SK-MEL-5 (cell line): ENCODE measurements at places on chromosomes 7 and 10.

DNA sequence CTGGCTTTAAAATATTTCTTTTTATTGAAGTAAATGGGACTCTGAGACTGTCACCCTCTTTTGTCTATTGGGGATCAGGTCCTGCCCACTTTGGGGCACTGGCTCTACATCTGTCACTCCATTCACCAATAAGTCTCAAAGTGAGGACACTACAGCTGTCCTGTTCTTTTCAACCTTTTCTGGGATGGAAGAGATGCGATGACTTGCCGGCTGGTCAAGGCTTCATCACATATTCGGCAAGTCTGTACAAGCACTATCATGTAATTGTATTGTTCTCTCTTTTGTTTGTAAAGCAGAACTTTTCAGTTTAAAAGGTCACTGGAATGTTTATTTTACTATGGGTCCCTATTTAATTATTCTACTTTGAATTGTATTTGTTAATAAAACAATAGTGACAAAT is 17.7 kb upstream of the SP8 start:
- no peak for DNase-seq

GRCh38 chr7:90709501-90710465 is 113.7 kb downstream of the CDK14 start:
- no peak for DNase-seq

- DNase-seq = no peak
These were observed 4.6 kb downstream of the SFTPA2 start for GRCh38 chr10:79555354-79556309.

- DNase-seq = no peak
These were observed 98.3 kb downstream of the CHST15 start for GRCh38 chr10:123995082-123995460.

- no peak for DNase-seq
These were observed 82.2 kb upstream of the SCIN start for GRCh38 chr7:12488341-12488740.

DNA sequence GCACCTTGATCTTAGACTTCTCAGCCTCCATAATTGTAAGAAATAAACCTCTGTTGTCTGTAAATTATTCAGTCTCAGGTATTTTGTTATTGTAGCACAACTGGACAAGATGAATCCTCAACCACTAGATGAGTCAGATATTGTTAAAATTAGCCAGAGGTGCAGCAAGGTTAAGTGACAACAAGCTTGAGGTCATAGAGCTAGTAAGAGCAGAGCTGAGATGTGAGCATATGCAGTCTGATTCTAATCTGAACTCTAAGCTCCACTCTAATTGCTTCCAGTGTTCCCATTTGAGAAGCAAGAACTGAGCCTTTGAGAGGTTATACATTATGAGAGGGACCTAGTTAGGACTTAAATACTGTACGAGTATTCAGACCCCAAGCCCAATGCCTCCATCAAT is 93.1 kb downstream of the FZD1 start:
- DNase-seq = no peak

DNA sequence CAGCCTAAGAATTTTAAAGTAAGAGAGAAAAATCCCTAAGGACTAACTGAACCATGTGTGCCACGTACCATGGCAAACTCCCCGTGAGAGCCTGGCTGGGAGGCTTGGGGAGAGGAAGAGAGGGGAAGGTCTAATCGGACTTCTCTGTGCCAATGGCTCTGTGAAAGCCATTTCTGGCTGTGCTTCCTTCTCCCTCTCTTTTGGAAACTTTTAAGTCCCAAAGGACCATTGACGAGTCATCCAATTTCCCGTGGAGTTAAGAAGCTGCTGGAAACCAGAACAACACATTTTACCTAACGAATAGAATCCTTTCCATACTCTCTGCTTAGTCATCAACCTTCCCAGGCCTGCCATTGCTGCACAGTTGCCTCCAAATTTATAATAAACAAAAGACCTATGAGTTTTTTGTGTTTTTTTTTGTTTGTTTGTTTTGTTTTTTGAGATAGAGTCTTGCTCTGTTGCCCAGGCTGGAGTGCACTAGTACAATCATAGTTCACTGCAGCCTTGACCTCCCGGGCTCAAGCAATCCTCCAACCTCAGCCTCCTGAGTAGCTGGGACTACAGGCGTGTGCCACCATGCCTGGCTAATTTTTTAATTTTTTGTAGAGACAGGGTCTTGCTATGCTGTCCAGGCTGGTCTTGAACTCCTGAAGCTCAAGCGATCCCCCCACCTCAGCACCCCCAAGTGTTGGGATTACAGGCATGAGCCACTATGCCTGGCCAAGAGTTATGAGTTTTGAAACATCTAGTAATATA is 13.2 kb downstream of the LAMB1 start:
- DNase-seq = no peak

DNA sequence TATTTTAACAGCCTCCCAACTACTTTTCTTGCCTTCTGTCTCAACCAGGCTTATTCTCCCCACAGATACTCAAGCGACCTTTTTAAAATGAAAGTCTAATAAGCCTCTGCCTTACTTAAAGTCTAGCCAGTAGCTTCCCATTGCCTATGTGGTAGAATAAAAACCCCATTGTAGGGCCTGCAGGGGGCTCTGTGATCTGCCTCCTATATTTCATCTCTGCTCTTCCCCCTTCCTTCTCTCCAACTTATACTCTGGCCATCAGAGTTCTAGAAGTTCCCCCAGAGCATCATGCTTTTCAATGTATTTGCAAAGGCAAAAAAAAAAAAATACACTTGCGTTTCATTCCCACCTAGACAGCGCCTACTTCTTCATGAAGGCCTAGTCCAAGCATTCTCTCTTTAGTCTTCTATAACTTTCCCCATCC is 167.7 kb upstream of the ADO start:
- peak; percentile 55 for DNase-seq

GRCh38 chr7:99876491-99876890 is 342 bp downstream of the OR2AE1 start:
- DNase-seq = peak; percentile 16

GRCh38 chr10:43084812-43085211 is 7.9 kb downstream of the RET start:
- no peak for DNase-seq

GRCh38 chr10:33187427-33187999 is 147.0 kb downstream of the NRP1 start:
- no peak for DNase-seq

DNA sequence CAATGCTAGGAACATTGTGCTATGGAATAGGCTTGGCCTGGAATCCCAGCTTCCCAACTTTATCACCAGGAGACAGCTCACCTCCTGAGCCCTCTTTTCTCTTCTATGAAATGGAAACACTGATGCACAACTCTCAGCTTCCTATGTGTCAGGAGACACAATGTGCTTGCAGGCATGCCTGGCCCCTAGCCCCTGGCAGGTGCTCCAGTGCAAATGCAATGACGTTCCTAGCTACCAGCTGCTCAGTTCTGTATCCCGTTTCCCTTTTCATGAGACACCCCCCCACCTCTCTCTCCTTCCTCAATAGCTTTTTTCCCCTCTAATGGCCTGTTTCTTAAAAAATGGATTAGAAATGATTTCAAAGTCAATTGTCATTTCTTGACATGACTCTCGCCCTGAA is 30.7 kb downstream of the HABP2 start:
- no peak for DNase-seq

DNA sequence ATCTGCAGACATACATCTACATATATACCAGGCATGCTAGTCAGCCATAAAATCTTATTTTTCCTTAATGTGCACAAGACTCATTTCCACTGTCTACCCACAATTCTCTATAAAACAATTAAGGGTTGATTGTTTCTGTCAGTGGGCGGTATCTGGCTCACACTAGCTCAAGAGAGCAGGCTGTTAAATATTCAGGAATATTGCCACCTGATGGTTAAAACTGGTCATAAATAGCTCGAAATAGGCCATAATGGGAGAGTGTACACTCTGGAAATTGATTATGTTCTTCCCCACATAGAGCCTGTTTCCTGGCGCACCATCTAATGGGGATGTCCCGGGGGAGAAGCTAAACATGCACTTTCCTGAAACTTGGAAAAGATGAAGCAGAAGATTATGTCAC is 620.6 kb upstream of the ANKRD30A start:
- DNase-seq = peak; percentile 5

DNA sequence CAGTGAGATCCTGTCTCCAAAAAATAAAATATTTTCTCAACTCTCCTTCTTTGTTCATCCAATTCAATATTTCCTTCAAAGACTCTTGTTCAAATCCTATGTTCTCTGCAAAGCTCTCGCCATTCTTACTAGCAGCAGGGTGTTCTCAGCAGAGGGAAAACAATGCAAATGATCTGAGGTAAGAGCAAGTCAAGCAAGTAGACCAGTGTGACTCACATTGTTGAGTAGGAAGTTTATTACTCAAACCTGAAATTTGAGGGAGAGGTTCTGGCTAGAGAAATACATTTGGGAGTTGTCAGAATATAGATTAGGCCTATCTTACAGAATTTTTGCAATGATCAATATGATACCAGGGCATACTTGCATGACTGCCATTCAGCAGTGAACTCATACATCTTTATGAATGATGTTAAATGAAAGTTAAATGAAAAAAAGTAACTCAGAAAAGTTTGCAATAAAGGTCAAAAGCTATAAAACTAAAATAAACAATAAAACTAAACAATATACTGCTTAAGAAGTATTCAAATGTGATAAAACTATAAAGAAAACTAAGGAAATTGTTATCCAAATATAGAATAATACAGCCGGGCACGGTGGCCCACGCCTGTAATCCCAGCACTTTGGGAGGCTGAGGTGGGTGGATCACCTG is 5.8 kb downstream of the IDE start:
- DNase-seq = no peak

DNA sequence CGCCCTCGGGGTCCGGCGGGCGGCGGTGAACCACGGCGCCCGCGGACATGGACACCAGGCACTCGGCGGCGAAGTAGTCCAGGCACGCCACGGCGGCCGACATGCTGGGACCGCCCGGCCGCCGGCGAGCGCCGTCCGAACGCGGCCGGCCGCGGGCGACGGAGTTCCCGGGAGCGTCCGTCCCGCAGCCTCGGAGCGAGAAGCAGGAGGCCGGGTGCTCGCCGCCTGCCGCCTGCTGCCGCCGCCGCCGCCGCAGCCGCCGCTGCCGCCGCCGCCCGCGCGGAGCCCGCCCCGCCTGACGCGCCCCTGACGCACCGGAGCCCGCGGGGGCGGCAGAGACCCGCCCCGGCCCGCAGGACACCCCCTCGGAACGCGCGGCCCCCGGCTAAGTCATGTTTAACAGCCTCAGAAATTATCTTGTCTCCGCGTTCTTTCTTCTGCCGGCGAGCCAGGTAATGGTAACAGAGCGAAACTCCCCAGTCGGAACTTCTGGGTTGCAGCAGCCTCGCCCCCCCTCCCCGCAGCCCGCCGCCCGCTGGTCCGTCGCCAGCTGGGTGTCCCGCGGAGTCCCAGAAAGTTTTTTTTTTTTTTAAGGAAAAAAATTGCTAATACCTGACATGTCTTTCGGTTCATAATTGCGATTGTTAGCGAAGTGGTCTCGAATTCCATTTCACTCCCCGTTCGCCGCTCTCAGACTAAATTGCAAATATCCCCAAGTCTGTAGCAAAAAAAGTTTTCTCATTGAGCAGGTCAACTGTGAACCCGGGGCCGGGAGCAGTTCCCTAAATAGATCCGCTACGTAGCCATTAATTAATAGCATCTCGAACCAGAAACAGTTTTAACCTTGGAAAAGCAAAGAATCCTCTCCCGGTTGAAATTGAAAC is at the start of gene KLF14:
Gene KLF14, minus strand, starts transcription at position 277 of the 884 bp plus-strand sequence. Its CDS starts 174 bp downstream, at position 103.
- peak; percentile 52 for DNase-seq

DNA sequence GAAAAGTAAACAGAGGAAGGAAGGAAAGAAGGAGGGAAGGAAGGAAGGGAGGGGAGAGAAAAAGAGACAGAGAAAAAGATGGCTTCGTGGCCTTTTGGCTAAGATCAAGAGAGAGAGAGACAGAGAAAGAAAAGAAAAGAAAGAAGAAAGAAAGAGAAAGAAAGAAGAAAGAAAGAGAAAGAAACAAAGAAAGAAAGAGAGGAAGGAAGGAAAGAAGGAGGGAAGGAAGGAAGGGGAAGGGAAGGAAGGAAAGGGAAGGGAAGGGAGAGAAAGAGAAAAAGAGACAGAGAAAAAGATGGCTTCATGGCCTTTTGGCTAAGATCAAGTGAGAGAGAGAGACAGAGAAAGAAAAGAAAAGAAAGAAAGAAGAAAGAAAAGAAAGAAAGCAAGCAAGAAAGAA is 91.4 kb downstream of the PRLHR start:
- no peak for DNase-seq
